ENCODE measurements at places on chromosomes 7 and 10.

DNA sequence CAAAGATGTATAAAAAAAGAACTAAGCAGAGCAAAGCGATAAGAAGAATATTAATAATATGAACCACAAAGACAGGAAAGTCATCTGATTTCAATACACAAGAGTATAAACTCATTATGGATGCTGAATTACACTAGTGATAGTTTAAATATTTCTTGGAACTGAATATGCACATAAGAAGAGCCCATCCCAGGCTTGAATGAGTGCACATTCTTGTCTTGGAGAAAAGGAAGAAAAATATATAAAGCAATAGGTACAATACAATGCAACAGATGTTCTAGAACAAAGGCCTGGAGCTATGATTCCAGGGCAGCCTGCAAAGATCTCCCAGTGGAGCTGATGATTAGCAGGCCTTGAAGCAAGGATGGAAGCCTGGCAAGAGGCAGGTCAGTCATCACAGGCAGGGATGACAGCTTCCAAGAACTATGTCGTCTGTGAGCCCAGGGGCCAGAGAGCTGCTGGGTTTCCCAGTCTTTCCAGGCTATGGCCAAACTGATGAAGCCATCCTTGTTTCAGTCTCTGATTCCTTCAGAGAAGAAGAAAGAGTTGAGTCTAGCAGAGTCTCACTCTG, 277.6 kb downstream of the KCNMA1 start:
- no peak for DNase-seq

GRCh38 chr7:150734254-150734653, 3.0 kb upstream of the GIMAP5 start:
- no peak for DNase-seq

- DNase-seq, result no peak
These were observed 54.9 kb downstream of the AKAP9 start for GRCh38 chr7:91995391-91996105.

DNA sequence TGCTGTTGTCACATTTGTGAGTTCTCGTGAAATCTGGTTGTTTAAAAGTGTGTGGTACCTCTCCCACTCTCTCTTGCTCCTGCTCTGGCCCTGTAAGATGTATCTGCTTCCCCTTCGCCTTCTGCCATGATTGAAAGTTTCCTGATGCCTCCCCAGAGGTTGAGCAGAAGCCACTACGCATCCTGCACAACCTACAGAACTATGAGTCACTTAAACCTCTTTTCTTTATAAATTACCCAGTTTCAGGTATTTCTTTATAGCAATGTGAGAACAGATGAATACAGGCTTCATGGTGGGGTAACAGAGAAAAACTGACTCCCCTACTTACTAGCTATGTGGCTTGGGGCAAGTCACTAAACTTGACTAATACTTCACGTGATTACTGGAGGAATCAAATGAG, 18.0 kb upstream of the STEAP4 start:
- DNase-seq, result no peak

DNA sequence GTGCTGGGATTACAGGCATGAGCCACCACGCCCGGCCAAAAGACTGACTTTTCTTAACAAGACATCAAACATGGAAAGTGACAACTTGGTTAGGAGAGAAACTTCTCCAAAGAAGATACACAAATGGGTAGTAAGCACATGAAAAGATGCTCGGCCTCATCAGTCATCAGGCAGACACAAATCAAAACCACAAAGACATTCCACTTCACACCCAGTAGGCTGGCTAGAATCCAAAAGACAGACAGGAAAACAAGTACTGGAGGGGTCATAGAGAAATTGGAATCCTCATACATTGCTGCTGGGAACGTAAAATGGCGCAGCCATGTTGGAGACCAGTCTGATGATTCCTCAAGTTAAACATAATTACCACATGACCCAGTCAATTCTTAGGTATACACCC, 16.4 kb downstream of the SEPHS1 start:
- DNase-seq, result no peak

GRCh38 chr10:113879691-113880090, 25.2 kb downstream of the NHLRC2 start:
- no peak for DNase-seq

DNA sequence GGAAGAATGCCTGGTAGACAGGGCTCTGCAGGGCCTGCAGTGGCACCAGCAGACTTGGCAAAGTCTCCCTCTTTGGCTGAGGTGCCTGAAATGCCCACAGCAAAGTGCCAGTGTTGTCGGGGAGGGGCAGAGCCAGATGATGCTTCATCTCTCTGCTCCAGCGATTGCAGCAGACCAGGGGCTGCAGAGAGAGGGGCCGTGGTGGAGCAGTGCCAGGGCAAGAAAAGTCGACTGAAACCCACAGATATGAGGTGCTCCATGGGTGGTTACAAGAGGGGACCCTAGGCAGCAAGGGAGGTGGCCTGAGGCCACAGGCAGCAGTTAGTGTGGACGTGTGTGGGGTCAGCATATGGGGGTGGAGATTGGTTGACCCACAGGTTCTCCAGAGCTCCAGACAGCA, 123.5 kb upstream of the SHH start:
- DNase-seq, result no peak

DNA sequence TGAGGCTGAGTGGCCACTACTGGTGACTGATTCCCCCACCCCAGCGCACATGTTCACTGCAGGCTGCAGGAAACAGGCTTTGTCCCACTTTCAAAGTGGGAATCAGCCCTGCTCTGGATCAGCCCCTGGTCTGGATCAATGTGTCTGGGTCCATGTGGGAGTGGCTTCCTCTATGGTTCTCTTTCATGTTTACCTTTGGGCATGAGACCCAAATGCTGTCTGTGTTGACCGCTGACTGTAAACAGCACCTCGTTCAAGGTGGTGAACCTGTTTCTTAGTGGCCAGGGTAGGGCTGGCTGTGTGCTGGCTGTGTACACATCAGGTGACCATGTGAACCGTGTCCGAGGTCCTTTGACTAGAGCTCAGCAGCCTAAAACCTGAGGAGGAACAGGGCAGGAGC, 121.8 kb downstream of the CAMK1D start:
- DNase-seq, result no peak

DNA sequence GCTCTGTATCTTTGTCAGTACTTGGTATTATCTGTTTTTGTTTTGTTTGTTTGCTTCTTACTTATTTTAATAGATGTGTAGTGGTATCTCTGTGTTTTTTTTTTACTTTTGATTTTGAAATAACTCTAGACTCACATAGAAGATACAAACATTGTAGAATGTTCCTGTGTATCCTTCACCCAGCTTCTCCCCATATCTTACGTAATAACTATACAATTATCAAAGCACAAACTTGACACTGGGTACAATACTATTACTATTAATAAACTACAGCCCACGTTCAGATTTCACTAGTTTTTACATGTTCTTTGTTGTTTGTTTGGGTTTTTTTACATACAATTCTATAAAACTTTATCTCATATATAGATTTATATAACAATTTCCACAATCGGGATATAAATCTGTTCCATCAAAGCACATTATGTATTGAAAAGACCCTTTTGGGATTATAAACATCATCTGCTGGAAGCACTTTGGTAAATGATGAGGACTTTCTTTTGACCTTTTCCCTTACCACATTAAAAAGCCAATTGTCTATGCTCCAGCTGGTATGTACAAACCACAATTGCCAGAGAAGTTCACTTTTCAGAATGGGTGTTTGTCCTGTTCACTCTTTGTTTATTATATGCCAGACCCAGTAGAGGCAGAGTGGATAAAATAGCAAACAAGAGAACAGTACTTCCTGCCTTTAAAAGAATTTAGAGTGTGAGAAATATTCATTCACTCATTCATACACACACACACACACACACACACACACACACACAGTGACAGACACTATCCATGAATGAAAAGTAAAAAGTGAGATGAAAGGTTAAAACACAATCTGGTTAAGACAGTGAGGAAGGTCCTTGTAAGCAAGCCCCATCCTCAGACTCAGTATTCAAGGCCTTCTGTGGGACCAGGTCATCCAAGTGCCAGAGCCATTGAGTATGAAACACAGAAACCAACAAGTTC, 113.0 kb downstream of the SGMS1 start:
- DNase-seq, result no peak

DNA sequence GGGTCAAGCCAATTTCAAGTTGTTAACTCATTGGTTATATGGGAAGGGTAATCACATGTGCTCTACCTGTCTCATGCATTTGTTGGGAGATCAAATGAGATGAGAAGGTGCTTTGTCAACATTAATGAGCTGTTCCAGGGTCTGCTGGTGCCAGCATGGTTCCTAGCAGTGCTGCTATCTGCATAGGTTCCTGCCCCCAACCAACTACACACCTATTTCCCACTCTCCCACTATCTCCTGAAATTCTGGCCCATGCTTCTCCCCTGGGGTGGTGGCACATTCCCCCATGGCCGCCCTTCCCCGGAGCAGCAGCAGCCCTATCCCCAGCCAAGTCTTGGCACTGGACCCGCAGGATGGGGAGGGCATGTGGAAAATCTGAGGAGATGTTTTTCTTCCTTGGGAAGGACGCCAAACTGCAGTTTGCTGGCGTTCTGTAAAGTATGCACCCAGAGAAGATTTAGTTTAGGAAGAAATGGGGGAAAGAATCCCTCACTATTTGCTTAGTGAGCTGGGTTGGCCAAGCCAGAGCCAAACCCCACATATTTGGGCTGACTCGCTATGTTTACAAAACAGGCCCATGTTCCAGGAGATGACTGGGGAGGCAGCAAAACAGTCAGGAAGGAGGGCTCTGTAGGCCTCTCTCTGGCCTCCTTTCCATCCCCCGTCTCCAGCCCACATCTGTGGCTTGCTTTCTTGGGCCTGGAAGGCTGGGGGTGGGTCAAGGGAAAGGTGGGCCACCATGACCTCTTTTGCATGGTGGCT, 42.5 kb downstream of the PPP1R3C start:
- no peak for DNase-seq

GRCh38 chr10:80187465-80188409, 17.6 kb downstream of the ANXA11 start:
- DNase-seq, result no peak

- DNase-seq, result no peak
These were observed 66.5 kb downstream of the CLRN3 start for GRCh38 chr10:127826154-127826725.

DNA sequence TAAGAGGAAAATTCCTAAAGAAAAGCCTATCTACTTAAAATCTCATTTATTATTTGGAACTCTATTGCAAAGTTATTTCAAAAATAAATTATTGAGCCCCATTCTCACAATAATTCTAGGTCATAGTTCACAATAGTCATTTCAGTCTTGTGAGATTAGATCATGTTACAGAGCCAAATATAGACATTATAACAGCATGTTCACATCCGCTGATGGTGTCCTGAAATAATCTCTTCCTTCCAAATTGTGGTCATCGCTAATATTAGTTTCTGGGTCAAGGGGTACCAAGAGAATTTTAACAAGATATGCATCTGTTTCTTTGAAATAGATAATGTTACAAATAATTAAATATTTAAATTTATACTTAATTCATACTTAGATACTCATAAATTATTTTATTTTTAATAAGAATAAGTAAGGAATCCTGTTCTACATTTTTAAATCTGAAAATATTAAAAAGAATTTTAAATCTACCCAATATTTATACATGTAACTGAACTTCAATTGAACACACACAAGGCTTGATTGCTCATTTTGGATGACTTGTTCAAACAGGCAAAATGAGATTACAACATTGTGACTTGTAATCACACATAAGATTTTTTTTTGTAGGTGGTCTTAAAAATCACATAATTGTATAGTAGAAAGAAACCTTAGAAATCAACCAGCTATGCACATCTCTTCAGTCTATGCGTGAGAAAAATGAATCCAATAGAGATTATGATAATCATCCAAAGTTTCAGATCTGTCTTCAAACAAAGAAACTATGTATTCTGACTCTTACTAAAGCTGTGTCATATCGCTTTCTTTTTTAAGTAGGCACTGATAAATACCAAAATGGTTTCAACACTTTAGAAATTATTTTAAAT, 13.1 kb downstream of the GNAT3 start:
- DNase-seq, result no peak

DNA sequence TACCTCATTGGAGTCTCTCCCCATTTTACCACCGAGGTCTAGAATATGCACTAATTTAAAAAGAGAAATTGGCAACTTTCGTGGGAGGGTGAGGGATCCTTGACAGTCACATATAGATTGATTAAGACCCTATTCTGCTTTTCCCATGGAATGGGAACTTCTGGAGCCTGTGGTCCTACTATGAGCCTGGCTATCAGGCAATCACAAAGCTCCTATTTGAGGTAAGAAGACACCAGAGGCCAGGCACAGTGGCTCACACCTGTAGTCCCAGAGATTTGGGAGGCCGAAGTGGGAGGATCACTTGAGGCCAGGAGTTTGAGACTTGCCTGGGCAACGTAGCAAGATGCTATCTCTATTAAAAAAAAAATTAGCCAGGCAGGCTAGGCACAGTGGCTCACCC, 104.7 kb upstream of the CCNY start:
- DNase-seq, result no peak

GRCh38 chr7:36652431-36652830, 71.9 kb downstream of the AOAH start:
- no peak for DNase-seq

Measured in stimulated activated CD4-positive, alpha-beta T cell treated with anti-CD3 and anti-CD28 coated beads, Interleukin-1b, Interleukin-23, amount 100 ng/mL, for 1 hour (primary cell).